ENCODE measurements at places on chromosomes 2 and 18.
A peak's percentile ranks its signal among the peaks of the same experiment; 100 is the strongest.

DNA sequence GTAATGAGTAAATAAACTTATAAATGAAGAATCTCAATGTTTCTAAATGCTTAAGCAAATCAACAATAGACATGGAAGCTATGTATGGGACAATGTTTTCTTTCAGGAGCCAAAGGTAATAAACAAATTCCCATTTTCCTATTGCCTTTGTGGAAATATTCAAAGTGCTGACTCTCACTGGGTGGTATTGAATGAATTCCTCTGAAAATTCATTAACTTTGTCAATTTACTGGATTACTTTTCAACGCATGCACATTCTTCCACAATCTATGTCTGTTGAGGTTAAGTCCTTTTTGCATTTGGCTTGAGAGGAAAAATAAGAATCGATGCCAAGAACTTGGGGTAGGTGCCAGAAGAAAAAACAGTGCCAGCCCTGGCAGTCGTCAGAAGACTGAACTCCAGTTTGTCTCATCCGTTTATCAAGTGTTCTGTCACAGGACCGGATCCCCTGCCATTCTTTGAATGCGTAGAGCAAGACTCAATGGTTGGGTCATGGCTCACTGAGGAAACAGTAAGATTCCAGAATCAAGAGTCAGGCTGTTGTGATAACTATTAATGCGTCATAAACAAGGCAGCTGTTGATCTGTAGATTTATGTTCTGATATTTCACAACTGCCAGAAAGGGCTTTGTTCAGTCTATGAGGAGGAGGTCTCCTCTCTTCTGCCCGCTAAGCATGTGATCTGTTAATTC lies 133.3 kb downstream of the GFPT1 start:
- DNase-seq, result no peak

- no peak for DNase-seq
These were observed 129.5 kb downstream of the SMAD7 start for GRCh38 chr18:48821251-48821590.

DNA sequence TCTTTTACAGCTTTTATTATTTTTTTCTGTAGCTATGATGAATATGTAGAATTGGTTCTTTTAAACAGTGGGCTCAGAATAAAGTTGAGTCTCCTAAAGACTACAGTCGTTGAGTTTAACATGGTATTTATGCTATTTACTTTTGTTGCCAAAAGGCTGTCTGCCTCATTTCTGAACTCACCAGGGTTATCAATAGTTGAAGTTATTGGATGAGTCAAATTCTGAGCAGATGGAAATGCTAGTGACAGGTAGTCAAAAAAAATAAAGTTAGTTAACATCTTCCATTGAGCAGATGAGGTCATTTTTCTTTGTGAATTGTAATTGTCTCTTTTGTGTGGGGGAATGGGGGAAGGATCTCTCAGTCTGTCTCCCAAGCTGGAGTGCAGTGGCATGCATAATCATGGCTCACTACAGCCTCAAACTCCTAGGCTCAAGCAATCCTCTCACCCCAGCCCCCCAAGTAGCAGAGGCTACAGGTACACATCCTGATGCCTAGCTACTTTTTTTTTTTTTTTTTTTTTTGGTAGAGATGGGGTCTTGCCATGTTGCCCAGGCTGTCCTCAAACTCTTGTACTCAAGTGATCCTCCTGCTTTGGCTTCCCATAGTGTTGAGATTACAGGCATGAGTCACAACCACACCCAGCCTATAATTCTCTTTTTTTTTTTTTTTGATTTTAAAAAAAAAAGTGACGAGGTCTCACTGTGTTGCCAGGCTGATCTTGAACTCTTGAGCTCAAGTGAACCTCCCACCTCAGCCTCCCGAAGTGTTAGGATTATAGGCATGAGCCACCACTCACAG lies 8.9 kb downstream of the PAPOLG start:
- no peak for DNase-seq

DNA sequence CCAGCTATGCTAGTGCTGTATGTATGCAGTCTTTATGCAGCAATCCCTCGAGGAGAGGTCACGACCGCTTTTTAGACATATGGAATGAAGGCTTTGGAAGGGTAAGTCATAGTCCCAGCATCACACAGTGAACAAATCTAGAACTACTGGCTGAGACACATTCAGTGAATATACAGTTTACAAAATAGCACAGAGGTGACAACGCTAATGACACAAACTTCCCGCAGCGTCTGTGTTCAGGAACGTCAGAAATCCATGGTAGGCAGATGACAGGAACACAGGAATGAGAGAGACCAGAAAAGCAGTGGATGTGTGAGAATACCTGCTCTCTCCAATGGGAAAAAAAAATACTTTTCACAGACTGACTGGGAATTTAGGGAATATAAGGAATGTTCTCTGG lies 29.6 kb downstream of the CABYR start:
- no peak for DNase-seq

DNA sequence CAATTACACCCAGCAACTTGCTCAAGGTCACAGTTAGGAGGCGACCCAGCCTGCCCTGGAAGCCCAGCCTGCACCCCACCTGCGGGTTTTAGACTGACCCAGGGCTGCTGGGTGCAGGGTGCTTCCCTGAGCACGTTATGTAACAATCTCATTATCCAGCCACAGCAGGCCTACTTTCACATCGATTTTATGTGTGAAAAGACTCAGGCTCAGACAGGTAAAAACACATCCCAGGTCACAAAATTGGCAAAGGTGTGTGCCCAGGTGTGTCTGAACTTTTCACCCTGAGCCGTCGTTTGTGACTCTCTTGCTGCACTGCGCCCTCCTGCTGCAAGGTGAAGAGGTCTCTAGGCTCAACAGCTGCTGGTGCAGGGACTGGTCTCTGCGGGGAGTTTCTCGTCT lies 668.2 kb upstream of the HS6ST1 start:
- no peak for DNase-seq

DNA sequence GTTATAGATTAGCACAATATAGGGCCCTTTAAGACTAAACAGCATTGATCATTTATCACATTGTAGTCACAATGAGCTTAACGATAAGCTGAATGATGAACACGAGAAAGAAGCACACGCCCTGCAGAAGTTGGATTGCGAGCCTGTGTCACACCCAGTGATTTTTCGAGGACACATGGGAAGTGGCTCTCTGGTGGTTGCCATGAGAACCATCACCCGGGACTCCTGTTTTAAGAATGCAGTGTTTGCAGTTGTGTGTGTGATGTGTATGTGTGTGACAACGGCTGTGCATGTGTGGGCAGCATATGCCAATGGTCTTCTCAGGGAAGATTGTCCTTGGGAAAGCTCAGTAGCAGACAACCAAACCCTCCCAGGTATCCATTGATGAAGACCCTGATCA lies 69.2 kb downstream of the PDCL3 start:
- DNase-seq, result no peak

- DNase-seq, result no peak
These were observed 72.2 kb downstream of the CAB39 start for GRCh38 chr2:230784795-230785194.

- no peak for DNase-seq
These were observed 2.9 kb downstream of the HOXD11 start for GRCh38 chr2:176109946-176110345.

- DNase-seq, result no peak
These were observed 51.5 kb downstream of the DNAJC10 start for GRCh38 chr2:182767578-182767977.

DNA sequence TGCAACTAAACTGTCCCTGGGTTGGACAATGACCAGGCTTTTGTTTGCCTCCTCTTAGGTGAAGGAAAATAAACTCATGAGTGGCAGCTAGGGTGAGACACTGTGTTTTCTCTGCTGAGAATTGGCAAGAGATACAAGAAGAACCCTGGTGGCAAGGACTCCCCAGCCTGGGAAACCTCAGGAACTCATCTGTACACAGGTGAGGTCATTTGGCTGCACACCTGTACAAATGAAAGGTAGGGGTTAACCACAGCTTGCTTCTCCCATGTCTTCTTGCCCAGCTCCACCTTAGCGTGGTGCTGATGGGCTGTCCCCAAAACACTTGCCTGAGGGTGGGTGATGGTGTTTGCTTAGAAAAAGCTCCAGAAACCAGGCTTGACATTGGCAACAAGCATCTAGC lies 97.2 kb upstream of the FAM136A start:
- DNase-seq, result no peak

DNA sequence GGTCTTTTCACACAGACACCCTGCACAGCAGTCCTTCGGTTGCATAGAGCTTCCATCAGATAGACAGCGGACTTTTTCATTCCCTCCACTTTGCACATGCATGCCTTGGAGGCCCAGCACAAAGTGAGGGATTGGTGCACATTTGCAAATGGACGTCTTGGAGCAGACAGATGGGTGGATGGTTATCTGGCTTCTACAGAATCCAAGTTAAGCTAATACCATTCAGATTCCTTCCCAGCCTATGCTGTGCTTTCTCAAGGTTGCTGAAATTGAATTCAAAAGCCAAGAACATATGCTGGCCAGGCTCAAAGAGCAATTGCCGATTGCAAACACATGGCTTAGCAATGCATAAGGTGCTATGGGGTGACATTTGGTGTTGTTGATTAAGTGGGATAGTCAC lies 186.4 kb downstream of the VAPA start:
- no peak for DNase-seq

GRCh38 chr2:84906108-84906899 lies 848 bp downstream of the TMSB10 start:
- DNase-seq, result peak; percentile 72

GRCh38 chr2:148642891-148643416 lies 1.6 kb upstream of the EPC2 start:
- DNase-seq, result no peak

GRCh38 chr2:174499371-174499770 lies 12.5 kb upstream of the GPR155 start:
- no peak for DNase-seq

DNA sequence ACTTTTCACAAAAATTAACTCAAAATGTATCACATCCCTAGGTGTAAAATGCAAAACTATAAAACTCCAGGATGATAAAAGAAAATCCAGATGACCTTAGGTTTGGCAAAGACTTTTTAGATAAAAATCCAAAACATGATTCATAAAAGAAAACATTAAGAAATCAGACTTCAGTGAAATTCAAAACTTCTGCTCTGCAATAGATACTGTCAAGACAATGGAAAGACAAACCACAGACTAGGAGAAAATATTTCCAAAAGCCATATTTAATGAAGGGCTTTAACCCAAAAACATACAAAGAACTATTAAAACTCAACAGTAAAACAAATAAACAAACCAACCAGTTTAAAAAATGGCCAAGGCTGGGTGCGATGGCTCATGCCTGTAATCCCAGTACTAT lies 173.6 kb upstream of the SPOPL start:
- no peak for DNase-seq

GRCh38 chr2:32768387-32769174 lies 140.7 kb downstream of the TTC27 start:
- DNase-seq, result no peak

DNA sequence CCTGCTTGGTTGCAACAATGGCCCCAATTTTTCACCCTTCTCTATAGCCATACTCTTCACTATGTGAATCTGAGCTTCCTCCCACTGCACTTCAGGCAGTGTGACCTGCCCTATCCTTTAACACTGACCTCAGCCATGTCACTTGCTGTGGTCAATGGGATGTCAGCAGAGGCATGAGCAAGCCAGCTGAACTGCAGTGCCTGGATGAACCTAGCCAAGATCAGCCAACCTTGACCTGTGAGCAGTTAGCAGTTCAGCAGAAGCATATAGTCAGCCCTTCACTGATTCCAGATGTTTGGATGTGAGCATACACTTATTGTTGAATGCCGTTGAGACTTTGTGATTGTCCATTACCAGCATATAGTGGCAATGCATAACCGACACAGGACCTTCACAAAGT lies 63.4 kb upstream of the BOD1L2 start:
- no peak for DNase-seq

GRCh38 chr2:72454189-72454588 lies 306.5 kb upstream of the CYP26B1 start:
- no peak for DNase-seq

- no peak for DNase-seq
These were observed 187.4 kb downstream of the MGAT5 start for GRCh38 chr2:134441153-134441863.

- no peak for DNase-seq
These were observed 364.4 kb downstream of the RND3 start for GRCh38 chr2:150122871-150123613.

- DNase-seq, result no peak
These were observed 11.5 kb downstream of the ITGA6 start for GRCh38 chr2:172438741-172439508.

GRCh38 chr18:25459814-25460213 lies 107.8 kb upstream of the ZNF521 start:
- DNase-seq, result no peak

GRCh38 chr2:105443617-105444598 lies 45.1 kb upstream of the FHL2 start:
- no peak for DNase-seq

- no peak for DNase-seq
These were observed 135.4 kb upstream of the REG3A start for GRCh38 chr2:79294994-79295393.

DNA sequence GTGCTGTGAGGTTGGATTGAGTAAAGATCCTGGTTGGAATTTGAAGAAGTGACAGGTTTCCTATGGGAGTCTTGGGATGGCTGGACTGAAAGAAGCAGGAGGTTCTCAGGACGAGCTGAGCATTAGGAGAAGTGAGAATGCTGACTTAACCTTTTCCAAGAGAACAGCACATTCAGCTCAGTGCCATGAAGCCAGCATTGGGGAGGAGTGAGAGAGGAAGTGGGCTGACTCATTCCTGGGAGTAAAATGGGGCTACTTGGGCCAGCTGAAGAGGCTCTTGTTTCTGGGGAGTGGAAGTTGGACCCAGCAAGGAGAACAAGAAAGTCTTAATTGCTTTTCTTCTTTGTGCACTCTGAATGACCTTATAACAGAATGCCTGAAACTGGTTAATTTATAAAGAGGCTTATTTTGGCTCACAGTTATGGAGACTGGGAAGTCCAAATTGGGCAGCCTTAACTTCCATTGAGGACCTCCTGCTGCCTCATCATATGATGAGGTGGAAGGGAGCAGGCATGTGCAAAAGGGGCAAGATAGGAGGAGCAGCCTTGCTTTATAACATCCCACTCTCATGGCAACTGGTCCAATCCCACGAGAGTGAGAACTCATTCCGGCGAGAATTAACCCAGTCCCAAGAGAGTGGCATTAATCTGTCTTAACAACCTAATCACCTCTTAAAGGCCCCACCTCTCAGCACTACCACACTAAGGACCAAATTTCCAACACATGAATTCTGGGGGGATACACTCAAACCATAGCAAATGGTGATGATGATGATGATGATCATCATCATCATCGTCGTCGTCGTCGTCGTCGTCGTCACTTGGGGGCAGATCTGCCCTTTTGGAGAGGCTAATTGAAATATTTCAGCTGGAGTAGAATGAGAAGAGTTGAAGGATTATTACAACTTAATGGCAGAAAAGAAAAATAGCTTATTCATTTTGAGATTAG lies 26.1 kb downstream of the DGUOK start:
- no peak for DNase-seq

Data from right kidney (tissue), 9 donors.